ENCODE measurements at places on chromosomes 2 and 18.
A peak's percentile ranks its signal among the peaks of the same experiment; 100 is the strongest.

- no peak for DNase-seq
These were observed 20.7 kb downstream of the B3GNT2 start for GRCh38 chr2:62216616-62217015.

DNA sequence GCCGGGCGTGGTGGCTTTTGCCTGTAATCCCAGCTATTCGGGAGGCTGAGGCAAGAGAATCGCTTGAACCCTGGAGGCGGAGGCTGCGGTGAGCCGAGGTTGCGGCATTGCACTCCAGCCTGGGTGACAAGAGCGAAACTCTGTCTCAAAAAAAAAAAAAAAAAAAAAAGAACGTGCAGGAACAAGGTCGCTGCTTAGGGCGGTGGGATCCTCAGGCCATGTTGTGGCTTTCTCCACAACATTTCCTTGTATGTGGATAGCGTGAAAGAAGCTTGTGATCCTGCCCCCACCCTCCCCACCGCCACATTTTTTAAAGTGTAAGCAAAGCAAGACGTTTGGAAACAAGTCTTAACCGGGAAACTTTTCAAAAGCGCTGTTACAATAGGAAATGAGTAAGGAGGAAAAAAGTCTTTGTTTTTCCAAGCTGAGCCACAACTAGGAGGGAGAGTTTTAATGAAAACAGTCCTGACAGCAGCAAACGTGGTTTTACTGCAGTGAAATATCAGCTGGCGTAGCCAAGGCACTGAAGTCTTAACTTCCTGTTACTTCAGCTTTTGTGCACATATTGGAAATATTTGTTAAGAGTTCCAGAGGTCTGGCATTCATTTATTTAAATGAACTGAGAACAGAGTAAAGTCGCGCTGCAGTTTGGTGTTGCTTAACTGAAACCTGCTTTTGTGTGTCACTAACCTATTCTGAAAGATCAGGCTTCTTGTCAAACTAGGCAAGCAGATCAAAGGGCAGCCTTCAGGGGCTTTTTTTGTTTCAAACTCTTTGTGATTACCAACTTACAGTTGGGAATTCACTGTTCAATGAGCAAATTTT lies 3.8 kb downstream of the TGIF1 start:
- no peak for DNase-seq

- DNase-seq = no peak
These were observed 76.8 kb downstream of the POLR1A start for GRCh38 chr2:86028766-86029381.

DNA sequence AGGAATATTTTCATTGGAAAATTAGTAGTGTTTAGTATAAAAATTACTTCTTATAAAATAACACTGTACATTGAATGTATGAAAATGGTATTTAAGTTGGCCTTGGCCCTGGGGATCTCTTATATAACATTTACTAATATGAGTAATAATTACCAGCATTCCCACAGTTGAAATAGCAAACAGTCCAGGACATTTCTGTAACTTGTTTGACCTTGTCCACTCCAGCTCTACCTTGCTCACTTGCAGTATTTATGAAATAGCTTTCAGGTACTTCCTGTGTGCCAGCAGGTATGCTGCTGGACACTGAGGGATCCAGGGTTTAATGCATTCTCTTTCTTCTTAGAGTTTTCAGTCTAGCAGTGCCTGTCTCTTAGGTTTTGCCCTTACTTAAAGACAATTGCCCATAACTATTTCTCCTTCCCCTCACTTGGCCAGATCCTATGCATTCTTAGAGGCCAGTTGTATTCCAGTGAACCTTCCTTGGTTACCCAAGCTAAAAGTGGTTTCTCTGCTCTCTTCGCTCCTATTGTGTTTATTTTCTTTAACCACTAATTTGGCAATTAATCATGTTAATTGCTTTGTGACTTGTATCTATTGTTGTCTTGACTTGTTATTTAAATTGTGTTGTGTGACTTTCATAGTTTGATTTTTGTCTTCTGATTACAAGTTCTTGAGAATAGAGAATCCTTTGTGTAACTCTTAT lies 25.9 kb downstream of the BABAM2 start:
- DNase-seq = no peak

- no peak for DNase-seq
These were observed 168.5 kb upstream of the COPS8 start for GRCh38 chr2:236917164-236917563.

GRCh38 chr2:119692310-119692709 lies 13.3 kb downstream of the TMEM177 start:
- DNase-seq = no peak

GRCh38 chr2:217886720-217887309 lies 116.0 kb downstream of the TNS1 start:
- peak; percentile 25 for DNase-seq

DNA sequence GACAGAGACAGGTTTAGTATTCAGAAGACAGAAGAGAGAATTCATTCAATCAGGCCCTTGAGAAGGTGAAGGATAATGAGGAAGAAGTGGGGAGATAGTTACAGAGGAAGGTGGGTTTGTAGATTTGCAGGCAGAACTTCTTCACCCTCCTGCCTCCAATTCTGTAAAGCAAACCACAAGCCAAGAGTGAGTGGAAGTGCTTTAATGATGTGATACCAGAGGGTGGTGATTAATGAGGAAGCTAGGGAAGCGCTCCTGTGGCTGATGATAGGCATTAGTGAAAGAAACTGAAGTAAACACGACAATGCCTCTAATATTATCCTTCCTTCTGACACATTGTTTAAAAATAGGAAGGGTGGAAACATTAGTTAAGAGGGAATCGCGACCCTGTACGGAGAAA lies 78.2 kb downstream of the CAPN13 start:
- DNase-seq = no peak

- DNase-seq = no peak
These were observed 19.7 kb downstream of the EVA1A start for GRCh38 chr2:75540994-75541393.

GRCh38 chr2:101125374-101125773 lies 25.8 kb downstream of the TBC1D8 start:
- DNase-seq = no peak

GRCh38 chr2:24739354-24740025 lies 53.7 kb downstream of the PTRHD1 start:
- DNase-seq = no peak

GRCh38 chr2:169839954-169840746 lies 12.9 kb downstream of the UBR3 start:
- no peak for DNase-seq

DNA sequence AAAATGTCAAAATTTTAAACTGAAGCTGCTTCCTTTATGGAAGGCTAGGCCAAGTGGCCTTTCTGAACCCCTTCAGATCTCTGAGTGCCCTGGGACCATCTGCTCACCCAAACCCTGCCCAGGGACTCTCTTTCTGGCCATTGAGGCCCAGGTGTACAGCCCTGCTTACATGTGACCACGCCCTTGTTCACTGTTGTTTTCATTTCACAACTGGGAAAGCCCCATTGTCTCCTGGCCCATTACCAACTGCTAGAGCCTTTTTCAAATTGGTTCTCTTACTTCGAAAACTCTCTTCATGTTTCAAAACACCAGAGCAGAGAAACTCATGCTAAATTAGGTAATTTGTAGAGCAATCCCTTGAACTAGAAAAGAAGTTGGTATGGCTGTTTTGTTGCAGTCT lies 219.5 kb upstream of the TANK start:
- no peak for DNase-seq

DNA sequence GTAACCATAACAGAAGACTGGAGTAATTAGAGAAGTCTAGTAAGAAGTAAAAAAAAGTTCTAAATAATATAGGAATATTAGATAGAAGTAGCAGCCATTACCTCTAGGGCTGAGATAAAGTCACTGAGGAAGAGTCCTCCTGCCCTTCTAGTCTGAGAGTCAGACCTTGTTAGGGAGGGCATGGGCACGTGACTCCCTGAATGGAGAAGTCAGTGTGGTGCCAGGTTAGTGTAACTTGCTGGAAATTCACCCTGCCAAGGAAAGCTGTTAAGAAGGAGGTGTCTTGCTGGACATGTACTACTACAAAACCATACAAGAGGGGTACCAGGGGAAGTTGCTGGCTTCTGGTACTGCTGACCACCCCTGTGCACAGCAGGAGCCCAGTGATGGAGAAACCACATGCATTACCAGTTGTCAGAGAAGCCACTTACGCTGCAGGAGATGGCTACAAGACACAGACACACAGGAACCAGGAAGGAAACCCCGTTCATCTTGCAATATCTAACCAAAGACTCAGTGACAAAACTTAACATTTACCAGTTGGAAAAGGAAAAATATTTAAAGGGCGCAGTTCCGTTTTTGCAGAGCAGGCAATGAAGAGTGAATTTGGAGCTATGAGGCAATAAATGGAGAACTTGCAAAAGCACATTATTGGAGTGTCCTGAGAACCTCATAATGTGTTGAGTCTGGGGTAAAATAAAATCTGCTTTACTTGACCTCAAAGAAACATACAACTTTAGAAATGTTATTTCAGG lies 77.2 kb upstream of the TLK1 start:
- no peak for DNase-seq

- no peak for DNase-seq
These were observed 57.9 kb downstream of the COL4A3 start for GRCh38 chr2:227222292-227222691.

GRCh38 chr2:5140347-5140746 lies 551.8 kb upstream of the SOX11 start:
- no peak for DNase-seq

- no peak for DNase-seq
These were observed 103.5 kb upstream of the CTDP1 start for GRCh38 chr18:79575891-79576685.

GRCh38 chr18:22551536-22552151 lies 133.9 kb upstream of the CTAGE1 start:
- DNase-seq = no peak

DNA sequence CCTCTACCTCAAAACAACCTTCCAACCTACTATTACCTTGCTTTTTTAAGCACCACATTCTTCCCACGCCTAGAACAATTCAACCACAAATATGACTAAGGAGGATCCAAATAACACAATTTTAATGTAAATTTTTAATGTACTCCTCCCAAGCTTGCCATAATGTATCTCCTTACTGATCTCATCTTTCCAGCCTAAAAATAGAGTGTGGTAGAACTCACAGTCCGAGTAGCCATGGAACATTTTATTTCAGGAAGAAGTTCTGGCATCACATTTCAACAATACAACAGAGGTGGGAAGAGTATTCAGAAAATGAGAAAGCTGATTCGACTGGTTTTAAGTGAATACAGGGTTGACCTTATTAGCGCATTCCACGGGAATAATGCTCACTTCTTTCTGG lies 15.4 kb downstream of the FEZ2 start:
- no peak for DNase-seq

DNA sequence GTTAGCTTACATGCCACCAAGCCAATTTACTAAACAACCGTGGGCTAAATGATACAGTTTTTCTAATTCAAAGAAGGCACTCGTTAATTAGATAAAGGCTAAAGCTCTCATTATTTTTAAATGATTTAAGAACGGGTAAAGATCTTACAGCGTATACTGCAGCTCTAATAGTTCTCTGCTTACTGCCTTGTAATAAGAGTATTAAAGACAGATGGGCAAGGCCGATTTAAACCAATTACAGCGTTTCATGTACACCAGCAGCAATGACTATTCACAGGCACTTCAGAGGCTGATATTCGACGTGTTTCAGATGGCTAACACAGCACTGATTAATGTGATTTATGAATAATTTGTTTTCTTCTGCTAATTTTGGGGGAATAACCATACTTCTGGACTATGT lies 259.3 kb downstream of the ZNF407 start:
- DNase-seq = no peak

- DNase-seq = no peak
These were observed 540 bp upstream of the RAB10 start for GRCh38 chr2:26033270-26033817.

DNA sequence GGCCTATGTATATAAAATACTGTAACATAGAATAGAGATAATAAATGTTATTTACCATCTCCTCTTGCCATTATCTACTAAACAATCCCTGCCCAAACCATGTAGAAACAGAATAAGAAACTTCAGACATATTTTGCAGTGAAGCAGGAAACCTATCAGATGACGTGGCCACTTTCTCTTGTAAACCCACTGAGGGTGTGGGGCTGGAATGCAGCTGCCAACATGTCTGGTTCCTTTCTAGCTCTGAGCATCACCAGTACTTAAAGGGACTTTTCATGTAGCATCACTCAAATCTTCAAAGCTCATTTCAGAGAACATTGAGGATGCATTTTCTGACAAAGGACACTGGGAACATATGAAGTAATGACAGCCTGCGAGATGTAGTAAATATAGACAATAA lies 251.8 kb downstream of the LPIN1 start:
- DNase-seq = no peak

DNA sequence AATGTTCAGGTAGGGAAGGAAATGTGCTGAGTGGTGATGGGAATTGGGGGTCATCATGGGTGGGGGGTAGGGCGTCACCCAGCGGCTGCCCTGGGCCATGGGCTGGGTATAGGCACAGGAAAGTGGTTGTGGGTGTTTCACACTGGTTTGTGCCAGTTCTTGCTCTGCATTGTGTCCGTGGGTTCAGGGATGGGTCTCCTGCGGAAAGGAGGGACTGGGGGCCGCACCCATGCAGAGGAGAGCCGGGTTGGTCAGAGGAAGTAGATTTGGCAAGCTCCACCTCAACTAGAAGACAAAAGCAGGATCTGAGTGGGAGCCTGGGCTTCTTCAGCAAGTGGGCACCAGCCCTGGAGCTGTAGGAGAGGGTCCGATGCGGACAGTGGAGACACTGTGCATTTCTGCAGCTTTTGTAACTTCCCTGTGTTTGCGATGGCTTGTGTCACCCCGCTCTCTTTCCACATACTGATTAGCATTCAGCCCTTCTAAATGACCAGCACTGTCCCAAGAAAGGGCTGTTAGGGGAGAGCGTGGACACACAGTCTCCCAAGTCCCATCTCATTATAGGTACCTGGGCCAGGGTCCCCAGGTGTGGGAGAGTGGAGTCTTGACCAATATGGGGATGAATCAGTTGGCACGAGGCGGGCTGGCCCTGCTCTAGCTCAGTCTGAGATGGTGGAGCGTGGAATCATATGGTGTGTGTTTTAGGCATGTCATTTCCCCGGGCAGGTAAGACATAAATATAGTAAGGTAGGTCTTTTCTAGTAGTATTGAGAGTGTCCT lies 67.2 kb downstream of the LRRFIP1 start:
- DNase-seq = no peak

DNA sequence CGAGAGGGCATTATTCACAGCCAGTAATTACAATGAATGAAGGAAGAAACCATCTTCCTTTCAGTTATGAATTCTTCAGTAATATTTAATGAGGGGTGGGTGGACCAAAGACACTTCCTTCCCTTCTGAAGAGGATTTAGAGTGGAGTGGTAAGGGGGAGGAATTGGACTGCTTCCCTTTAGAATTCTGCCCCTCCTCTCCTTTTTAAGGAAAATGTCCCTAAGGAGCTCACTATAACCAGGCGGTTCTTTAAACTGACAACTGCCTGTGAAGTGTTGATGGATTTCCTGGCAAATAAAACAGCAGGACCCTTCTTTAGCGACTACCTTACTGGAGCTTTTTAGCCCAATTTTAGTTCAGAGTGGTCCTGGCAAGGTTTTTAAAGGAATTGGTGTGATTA lies 86.4 kb downstream of the LIMS1 start:
- DNase-seq = no peak

- DNase-seq = no peak
These were observed 1.5 kb downstream of the XDH start for GRCh38 chr2:31413025-31413424.
